Placental pericyte (primary cell): ENCODE measurements at places on chromosomes 7 and 10. TPM values are rescaled to one million over a fixed set of nuclear protein-coding genes. Genes with fewer than 3 reads are reported as not detected.

The GCK gene
- 0.22 TPM in 1 of 2 replicates, not detected in the other for total RNA-seq

The CRYGN gene
- total RNA-seq = not detected in 2 replicates

The ZPBP gene
- not detected in 2 replicates for total RNA-seq

The MUC12 gene
- 0.43 TPM in 1 of 2 replicates, not detected in the other for total RNA-seq

The GTPBP4 gene
- total RNA-seq = 41.8 and 43.2 TPM in 2 replicates

The CCL26 gene
- 0.88 TPM in 1 of 2 replicates, not detected in the other for total RNA-seq

The CDC14C gene
- not detected in 2 replicates for total RNA-seq

The CALY gene
- total RNA-seq = not detected in 2 replicates

The BMS1 gene
- total RNA-seq = 20.1 and 23.5 TPM in 2 replicates

The HPSE2 gene
- total RNA-seq = 0.22 and 4.0 TPM in 2 replicates

The FAM221A gene
- total RNA-seq = 1.0 and 1.1 TPM in 2 replicates

The MYH16 gene
- 0.43 TPM in 1 of 2 replicates, not detected in the other for total RNA-seq

The PLA2G12B gene
- not detected in 2 replicates for total RNA-seq

The SAMD9 gene
- 8.8 and 35.1 TPM in 2 replicates for total RNA-seq

The CISD1 gene
- total RNA-seq = 15.5 and 20.0 TPM in 2 replicates

The DRGX gene
- total RNA-seq = not detected in 2 replicates

The CTTNBP2 gene
- total RNA-seq = 2.4 TPM in 1 of 2 replicates, not detected in the other

The GBX1 gene
- total RNA-seq = not detected in 2 replicates

The PRRT4 gene
- not detected in 2 replicates for total RNA-seq

The SPDYE2 gene
- total RNA-seq = not detected in 2 replicates

The RET gene
- 0.22 and 0.43 TPM in 2 replicates for total RNA-seq

The CH25H gene
- total RNA-seq = 0.29 TPM in 1 of 2 replicates, not detected in the other

The ITGB8 gene
- total RNA-seq = 4.3 and 4.8 TPM in 2 replicates

The OR13A1 gene
- under 0.01 TPM in 1 of 2 replicates, not detected in the other for total RNA-seq

The ACTL6B gene
- total RNA-seq = not detected in 2 replicates

The NODAL gene
- total RNA-seq = not detected in 2 replicates

The GHRHR gene
- total RNA-seq = not detected in 2 replicates

The FGFBP3 gene
- total RNA-seq = 0.29 and 0.66 TPM in 2 replicates

The GRID2IP gene
- not detected in 2 replicates for total RNA-seq

The TMEM229A gene
- total RNA-seq = not detected in 2 replicates

The GIMAP1 gene
- not detected in 2 replicates for total RNA-seq

The MTG1 gene
- total RNA-seq = 33.9 and 36.1 TPM in 2 replicates

The SLC39A12 gene
- total RNA-seq = not detected in 2 replicates

The AKR1C3 gene
- 0.86 and 4.4 TPM in 2 replicates for total RNA-seq

The RPEL1 gene
- total RNA-seq = under 0.01 TPM in 1 of 2 replicates, not detected in the other

The GRM3 gene
- total RNA-seq = not detected in 2 replicates

The UTF1 gene
- not detected in 2 replicates for total RNA-seq

The RTKN2 gene
- 0.44 and 7.2 TPM in 2 replicates for total RNA-seq

The ACSM6 gene
- not detected in 2 replicates for total RNA-seq

The UNC5B gene
- 63.6 and 116 TPM in 2 replicates for total RNA-seq

The SLC16A12 gene
- total RNA-seq = 0.14 and 0.22 TPM in 2 replicates

The IFT22 gene
- total RNA-seq = 24.2 and 32.4 TPM in 2 replicates

The FZD1 gene
- total RNA-seq = 4.4 and 20.8 TPM in 2 replicates

The SUV39H2 gene
- 5.7 and 23.3 TPM in 2 replicates for total RNA-seq

The CLDN4 gene
- total RNA-seq = 0.22 TPM in 1 of 2 replicates, not detected in the other

The ARHGAP21 gene
- total RNA-seq = 68.7 and 152 TPM in 2 replicates

The HABP2 gene
- total RNA-seq = not detected in 2 replicates

The SORBS1 gene
- total RNA-seq = 0.44 and 1.3 TPM in 2 replicates

The DOCK1 gene
- 70.0 and 84.5 TPM in 2 replicates for total RNA-seq

The ELN gene
- total RNA-seq = 0.86 TPM in 1 of 2 replicates, not detected in the other
